ENCODE measurements at places on chromosomes 1 and 21. TPM values are rescaled to one million over a fixed set of nuclear protein-coding genes. Genes with fewer than 3 reads are reported as not detected.

GIPC2 gene
- total RNA-seq, result 0.14 TPM

SLC9C2 gene
- not detected for total RNA-seq

CYP4Z1 gene
- total RNA-seq, result not detected

C1orf210 gene
- not detected for total RNA-seq

AIRE gene
- 0.09 TPM for total RNA-seq

TMEM200B gene
- 13.4 TPM for total RNA-seq

TSPEAR gene
- total RNA-seq, result not detected

PPIAL4G gene
- not detected for total RNA-seq

SERINC2 gene
- total RNA-seq, result 5.2 TPM

ESPN gene
- not detected for total RNA-seq

KCNE2 gene
- total RNA-seq, result not detected

ACTL8 gene
- total RNA-seq, result 0.09 TPM

HSD3B2 gene
- total RNA-seq, result not detected

Data from smooth muscle cell of bladder (primary cell).